A549 treated with ZK216348 at 1 μM for 4 hours (cell line): ENCODE measurements at places on chromosomes 16 and 17. TPM values are rescaled to one million over a fixed set of nuclear protein-coding genes. Genes with fewer than 3 reads are reported as not detected.

Gene FBXO39
- total RNA-seq = not detected in 5 replicates

Gene FLYWCH2
- 34.4 to 57.2 TPM (median 48.8 TPM) in 5 replicates for total RNA-seq

Gene ZNF385C
- total RNA-seq = 0.19 to 0.44 TPM (median 0.22 TPM) in 4 of 5 replicates, not detected in the other

Gene LRRC37A
- 0.67 to 1.2 TPM (median 0.75 TPM) in 5 replicates for total RNA-seq

Gene SLC47A1
- 21.0 to 24.5 TPM (median 22.7 TPM) in 5 replicates for total RNA-seq

Gene SRCIN1
- 0.84 to 4.3 TPM (median 2.4 TPM) in 5 replicates for total RNA-seq

Gene TAC4
- total RNA-seq = not detected in 5 replicates

Gene DUSP14
- total RNA-seq = 42.2 to 50.6 TPM (median 48.9 TPM) in 5 replicates

Gene TMEM219
- total RNA-seq = 72.2 to 98.5 TPM (median 97.9 TPM) in 5 replicates

Gene TP53TG3C
- total RNA-seq = 0.43 TPM in 1 of 5 replicates, not detected in the others

Gene CCL14
- not detected in 5 replicates for total RNA-seq

Gene DLX3
- 0.07 to 0.12 TPM (median 0.07 TPM) in 3 of 5 replicates, not detected in the others for total RNA-seq

Gene PLD6
- total RNA-seq = 6.5 to 8.2 TPM (median 7.3 TPM) in 5 replicates

Gene ADCY9
- 5.5 to 8.7 TPM (median 8.0 TPM) in 5 replicates for total RNA-seq

Gene IRX5
- 1.3 to 2.8 TPM (median 2.0 TPM) in 5 replicates for total RNA-seq

Gene MILR1
- 1.2 to 2.8 TPM (median 1.6 TPM) in 5 replicates for total RNA-seq

Gene PIGS
- 53.5 to 67.3 TPM (median 60.9 TPM) in 5 replicates for total RNA-seq

Gene RHBDL1
- total RNA-seq = 0.34 to 1.8 TPM (median 1.4 TPM) in 5 replicates

Gene GUCY2D
- not detected in 5 replicates for total RNA-seq

Gene SLC35G6
- not detected in 5 replicates for total RNA-seq

Gene IKZF3
- not detected in 5 replicates for total RNA-seq

Gene SLC13A2
- total RNA-seq = 0.08 to 0.20 TPM (median 0.16 TPM) in 5 replicates

Gene MRTFB
- total RNA-seq = 7.9 to 16.6 TPM (median 11.9 TPM) in 5 replicates

Gene CDH15
- total RNA-seq = 0.09 to 0.16 TPM (median 0.15 TPM) in 3 of 5 replicates, not detected in the others

Gene SLC16A13
- total RNA-seq = 5.7 to 13.1 TPM (median 10.9 TPM) in 5 replicates

Gene CD300LG
- not detected in 5 replicates for total RNA-seq

Gene FOXN1
- 0.05 to 0.07 TPM in 2 of 5 replicates, not detected in the others for total RNA-seq
